ENCODE measurements at places on chromosomes 3 and 15.

- DNase-seq = peak; percentile 80
Observed at GRCh38 chr3:12999147-13000140, 73.8 kb downstream of the IQSEC1 start.

DNA sequence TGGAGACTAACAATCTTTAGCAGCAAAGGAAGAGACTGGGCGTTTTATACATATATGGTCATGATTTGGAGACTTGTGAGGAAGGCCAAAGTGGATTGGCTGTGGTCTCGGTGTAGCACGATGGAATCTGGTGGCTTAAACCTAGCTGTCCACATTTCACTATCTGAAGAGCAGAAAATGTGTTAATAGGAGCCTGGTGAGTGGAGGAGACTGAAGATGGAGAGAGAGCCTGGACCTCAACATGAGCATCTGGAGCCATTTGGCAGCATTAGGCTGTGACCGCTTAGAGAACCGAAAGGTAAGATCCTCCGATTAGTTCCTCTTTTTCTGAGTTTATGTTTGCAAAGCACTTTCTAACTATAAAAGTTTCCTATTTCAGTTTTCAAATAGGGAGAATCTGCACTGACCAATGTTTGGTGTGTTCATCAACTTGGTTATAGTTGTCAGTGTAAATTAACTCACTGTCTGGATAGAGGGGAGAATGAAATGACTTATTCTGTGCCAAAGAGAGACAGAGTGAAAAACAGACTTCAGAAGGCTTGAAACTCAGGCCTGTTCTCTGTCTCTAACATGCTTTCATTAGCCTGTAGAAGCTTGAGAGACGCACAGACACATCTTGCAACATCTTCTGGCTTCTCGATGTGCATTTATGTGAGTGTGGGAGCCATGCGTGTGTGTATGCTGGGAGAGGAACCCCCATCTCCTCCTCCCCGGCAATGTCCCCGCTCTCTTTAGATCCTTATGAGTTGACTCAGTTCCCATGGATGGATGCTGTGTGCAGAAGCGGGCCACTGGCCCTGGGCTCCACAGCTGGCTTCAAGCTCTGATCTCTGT is 244.7 kb upstream of the TBL1XR1 start:
- peak; percentile 67 for DNase-seq

DNA sequence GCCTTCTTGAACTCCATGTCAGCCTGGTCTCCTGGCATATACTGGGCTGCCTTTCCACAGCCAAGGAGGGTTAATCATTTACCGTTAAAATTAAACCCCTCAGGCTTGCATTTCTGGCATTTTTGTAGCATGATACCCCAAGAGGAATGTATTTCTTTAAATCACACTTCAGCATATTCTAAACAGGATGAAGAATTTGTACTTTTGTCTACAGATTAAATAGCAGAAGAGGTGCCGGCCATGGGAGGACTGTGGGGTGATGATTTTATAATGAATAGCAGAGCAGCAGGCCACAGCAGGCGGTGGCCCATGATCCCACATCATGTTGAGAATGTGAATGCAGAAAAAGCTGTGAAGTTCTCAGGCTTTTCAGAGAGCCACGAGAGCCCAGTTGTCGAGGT is 90.2 kb downstream of the ARNT2 start:
- DNase-seq = no peak

DNA sequence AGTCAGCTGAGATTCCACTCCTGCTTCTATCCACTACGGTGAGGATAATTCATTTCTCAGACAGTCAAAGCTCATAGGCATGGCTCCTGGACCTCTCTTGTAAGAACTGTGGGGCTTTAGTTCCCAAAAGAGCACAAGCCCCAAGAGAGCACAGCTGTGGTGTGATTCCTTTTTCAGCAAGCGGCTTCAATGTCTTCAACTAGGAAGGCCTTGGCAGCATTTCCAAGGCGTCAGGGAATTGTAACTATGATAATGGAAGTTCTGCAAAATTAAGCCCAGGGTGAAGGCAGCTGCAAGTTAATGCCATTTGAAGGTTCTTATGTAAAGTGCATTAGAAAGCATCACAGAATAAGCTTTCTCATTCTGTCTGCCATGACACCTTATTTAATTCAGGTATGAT is 657.1 kb downstream of the GRM7 start:
- no peak for DNase-seq

DNA sequence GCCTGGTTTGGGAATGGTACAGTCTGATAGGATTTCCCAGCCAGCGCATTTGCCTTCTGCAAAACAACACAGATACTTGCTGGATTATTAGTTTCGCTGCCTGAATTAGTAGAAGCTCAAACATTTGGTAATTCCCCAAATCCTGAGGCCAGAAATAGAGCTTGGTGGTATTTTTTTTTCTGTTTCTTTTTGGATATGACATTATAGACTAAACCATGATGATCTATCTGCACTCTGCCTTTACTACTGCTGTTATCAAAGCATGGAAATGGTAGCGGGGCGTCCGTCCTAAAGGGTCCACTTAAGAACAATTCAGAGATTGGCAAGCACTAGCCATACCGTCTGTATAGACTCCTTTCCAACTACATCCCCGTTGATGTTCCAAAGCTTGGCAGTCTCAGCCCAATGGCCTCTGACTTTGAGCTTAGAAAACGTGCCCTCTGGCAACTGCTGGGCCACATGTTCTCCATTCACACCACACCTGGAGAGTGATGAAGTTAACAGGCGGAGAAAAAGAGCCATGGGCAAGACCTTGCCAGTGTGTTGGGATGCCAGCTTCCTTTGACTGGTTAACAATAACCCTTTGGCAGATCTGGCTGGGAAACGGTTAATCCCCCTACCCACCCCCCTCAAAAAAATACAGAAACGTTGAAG is 241.0 kb upstream of the NR2F2 start:
- DNase-seq = no peak

DNA sequence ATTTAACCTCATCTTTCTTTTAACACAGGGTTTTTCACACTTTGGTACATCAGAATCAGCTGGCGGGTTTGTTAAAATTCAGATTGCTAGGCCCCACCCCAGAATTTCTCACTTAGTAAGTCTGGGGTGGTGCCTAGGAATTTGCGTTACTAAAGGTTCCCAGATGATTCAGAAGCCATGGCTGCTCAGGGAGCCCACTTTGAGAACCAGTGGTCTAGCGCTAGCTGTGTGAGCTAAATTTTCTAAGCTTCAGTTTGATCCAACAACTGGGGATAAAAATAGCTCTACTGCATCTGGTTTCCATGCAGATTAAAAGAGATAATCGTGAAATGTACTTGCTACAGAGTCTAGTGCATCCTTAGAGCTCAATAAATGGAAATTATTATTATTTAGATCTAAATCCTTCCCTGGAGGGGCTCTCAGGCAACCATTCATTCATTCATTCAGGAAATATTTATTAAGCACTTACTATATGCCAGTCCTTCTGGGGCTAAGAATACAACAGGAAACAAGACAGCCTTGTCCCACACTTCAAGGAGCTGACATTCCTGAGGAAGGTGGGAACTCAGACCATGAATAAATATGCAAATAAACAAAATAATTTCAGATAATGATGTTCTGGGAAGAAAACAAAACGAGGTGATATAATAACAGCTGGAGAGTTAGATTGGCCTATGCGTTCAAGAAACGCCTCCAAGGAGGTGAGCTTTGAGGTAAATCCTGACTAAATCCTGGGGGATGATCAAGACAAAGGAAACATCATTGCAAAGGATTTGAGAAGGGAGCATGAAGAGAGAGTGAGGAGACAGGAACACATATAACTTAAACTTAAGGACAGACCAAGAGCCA is 3.9 kb upstream of the CIDEC start:
- no peak for DNase-seq

DNA sequence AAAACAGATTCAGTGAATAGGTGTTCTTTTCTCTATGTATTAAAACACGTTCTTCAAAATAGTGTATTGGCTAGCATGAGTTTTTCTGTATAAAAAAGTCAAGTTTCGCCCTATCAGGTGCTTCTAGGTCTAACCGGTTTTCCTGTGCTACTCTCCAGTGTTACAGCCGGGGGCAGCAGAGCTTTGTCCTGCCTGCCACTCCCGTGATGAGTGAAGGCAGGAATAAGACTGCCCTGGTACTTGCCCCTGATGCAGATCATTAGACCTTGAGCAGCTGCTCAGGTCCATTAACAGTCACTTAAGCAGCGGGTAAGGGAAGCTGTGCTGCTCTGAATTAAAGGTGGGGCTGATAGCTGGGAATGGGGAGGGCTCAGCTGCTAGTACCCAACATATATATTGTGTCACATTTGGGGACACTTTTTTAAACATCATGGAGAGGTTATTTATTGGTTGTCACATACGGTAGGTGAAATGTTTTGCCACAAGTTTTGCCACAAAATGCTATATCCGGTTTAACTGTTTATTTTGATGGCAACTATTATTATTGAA is 1.3 kb upstream of the UNC13C start:
- DNase-seq = no peak

DNA sequence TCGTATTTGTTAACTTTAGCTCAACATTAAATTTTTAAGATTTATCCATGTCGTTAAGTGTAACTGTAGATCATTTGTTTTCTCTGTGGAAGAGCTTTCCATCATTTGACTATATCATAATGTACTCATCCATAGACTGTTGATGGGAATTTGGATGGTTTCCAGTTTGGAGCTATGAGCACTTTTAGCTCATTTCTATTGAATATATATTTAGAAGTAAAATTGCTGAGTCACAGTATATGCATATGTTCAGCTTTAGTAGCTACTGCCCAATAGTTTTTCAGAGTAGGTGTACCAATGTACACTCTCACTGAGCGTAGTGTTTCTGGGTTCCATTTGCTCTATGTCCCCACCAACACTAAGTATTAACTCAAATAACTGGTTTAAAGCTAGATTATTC is 263.0 kb downstream of the ULK4 start:
- no peak for DNase-seq
